ENCODE measurements at places on chromosomes 2 and 18.

DNA sequence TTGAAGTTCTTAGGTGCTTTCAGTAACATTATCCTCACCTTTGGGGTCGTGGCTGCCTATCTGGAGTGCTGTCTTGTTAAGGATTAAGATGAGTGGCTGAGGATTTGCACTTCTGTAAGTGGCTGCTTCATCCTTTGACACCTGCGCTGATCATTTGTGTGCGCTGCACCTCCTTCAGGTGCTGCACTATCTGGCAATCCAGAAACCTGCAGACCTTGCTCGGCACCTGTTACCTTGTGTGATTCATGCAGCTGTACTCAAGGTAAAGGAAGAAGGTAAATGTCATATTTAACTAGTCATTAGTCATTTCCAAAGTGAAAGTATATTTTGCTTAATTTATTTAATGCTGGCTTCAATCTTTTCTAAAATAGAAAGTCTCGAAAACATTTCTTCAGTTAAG is 110.3 kb downstream of the RAB3GAP1 start:
- ATAC-seq, result no peak

GRCh38 chr2:13227578-13227977 is 510.8 kb downstream of the TRIB2 start:
- no peak for ATAC-seq

DNA sequence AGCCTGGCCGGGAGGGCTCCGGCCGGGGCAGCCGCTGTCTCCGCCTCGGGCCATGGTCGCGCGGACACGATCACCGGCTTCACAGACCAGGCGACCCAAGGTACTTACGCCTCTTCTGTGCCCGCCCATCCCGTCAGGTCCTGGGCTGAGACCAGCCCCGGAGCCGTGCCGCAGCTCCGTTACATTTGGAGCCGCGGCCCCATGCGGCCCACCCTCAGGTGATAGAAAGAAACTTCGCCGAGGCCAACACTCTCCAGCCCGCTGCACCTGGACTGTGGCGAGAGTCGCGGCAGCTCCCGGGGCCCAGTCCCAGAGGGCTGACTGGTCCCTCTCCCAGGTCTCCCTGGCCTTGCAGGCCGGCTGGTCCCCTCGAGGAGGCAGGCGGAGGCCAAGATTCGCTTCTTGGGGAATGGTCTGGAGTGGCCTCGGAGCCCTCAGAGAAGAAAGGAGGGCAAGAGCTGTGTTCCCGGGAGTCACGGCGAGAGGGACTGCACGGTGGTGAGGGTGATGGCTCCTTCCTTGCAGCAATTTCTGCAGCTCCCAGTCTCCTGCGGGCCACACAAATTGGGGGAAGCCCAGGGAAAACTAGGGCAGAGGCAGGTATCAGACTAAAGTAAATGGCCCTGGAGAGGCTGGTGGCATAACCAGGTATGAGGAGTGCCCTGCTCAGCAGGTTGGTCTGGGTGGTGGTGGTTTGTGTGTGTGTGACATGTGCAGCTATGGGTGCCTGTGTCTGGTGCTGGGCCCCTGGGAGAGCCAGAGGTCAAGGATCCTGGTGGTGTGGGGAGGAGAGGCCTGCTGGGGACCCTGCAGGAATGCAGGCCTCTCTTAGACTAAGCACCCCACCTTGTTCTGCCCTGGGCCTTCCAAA is 822 bp downstream of the GDF7 start:
- no peak for ATAC-seq

GRCh38 chr2:196891136-196891535 is 35.4 kb downstream of the PGAP1 start:
- ATAC-seq, result no peak

GRCh38 chr2:101558740-101559525 is 84.0 kb upstream of the RFX8 start:
- ATAC-seq, result no peak

- ATAC-seq, result no peak
Measured at GRCh38 chr2:121052521-121052920, 232.5 kb downstream of the TFCP2L1 start.

- ATAC-seq, result no peak
Measured at GRCh38 chr2:217832987-217833386, 169.8 kb downstream of the TNS1 start.

- no peak for ATAC-seq
Measured at GRCh38 chr18:49968644-49969309, 155.4 kb upstream of the ACAA2 start.

DNA sequence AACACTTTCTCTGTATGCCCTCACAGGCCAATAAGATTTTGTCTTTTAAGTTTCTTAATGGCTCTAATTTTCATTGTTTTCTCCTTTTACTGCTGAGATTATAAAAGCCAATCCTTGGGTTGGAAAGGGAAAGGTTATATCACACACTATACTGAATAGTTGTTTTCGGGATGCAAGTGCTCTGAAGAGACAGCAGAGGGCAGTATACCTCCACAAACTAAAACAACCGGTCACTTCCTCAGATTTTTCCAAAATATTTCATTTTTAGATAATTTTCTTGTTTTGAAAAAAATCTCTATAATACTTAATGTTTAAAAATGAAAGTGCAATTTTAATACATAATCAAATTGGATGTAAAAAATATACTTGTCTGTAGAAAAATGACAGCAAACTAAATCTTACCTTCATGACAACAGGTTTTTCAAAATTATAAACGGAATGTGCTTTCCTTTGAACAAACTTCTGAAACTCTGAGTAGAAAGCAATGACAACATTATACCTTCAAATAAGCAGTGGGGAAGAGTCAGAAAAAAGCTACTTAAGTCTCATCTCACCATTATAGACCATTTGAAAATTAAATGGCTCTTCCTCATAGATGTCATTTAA is 82.7 kb downstream of the ORC4 start:
- peak; percentile 78 for ATAC-seq

DNA sequence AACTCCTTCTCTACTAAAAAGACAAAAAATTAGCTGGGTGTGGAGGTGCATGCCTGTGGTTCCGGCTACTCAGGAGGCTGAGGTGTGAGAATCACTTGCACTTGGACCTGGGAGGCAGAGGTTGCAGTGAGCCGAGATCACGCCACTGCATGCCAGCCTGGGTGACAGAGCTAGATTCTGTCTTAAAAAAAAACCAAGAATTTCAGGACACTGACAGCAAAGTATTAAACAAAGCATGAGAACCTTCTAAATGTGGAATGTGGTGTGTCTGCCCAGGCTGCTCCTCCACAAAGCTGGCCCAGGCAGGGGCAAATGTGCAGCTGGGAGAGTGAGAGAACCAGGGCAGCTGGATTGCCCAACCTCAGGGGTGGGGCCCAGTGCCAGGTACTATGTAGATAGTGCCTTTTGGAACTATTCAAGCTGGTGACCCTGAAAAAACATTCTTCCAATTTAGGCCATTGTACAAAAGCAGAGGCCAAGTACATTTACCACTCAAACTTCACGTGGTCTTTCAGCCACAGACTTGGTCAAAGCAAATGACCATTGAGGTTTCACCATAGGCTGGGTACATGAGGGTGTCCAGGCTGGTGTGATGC is 6.7 kb upstream of the UGT1A5 start:
- ATAC-seq, result no peak

GRCh38 chr2:196956069-196956468 is 29.6 kb upstream of the PGAP1 start:
- no peak for ATAC-seq

GRCh38 chr18:63376538-63376937 is 9.5 kb upstream of the KDSR start:
- no peak for ATAC-seq

- ATAC-seq, result peak; percentile 95
Measured at GRCh38 chr2:164606557-164606956, 14.7 kb downstream of the GRB14 start.

GRCh38 chr2:170157025-170157684 is 20.8 kb upstream of the MYO3B start:
- ATAC-seq, result no peak

- ATAC-seq, result peak; percentile 49
Measured at GRCh38 chr18:6509417-6509816, 94.7 kb upstream of the L3MBTL4 start.

- ATAC-seq, result no peak
Measured at GRCh38 chr2:69620870-69621269, 22.7 kb downstream of the AAK1 start.

GRCh38 chr2:138522556-138522955 is 21.0 kb downstream of the SPOPL start:
- ATAC-seq, result no peak

DNA sequence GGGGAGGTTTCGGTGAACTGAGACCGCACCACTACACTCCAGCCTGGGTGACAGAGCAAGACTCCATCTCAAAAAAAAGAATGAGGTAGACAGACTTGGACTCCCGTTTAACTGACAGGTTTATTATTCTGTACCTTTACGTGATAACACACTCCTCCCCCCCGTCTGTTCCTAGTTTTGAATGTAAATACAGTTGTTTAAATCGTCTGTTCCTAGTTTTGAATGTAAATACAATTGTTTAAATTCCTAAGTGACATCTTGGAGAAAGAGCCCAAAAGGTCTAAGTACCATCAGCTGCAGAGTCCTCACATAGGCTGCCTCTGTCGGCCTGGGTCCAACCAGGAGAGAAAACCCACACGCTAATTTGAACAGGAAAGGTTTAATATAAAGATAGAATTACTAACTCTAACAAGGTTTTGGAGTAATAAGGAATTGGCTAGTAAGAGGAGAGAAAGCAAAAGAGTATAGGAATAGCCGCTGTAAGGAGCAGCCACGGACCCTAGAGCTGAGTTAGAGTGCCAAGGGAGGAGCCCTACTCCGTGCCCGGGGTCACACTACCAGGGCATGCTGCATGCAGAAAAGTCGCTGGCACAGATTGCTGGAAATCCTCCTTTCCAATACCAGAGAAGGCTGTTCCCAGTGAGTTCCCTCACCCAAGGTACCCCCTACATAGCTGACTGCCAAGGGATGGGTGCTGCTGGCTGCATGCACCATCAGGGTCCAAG is 83.5 kb upstream of the RANBP2 start:
- ATAC-seq, result peak; percentile 14

DNA sequence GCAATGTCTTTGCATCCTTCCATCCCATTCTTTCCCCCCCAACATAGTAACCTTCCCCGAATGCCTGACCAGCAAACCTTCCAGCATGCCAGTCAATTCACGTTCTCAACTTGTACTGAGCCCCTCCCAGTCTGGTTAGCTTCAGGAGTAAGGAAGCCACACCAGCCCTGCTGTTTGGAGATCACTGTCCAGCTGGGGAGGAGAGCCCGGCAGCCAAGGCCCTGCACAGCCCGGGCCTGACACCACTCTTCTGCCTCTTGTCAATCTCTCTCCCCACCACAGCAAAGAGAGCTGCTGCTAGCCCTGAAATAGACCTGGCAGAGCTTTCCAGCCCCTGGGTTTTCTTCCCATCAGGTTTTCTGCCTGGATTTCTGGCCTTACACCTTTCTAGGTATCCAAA is 185.8 kb upstream of the ID2 start:
- no peak for ATAC-seq

- ATAC-seq, result no peak
Measured at GRCh38 chr2:119495948-119496347, 28.3 kb downstream of the SCTR start.

DNA sequence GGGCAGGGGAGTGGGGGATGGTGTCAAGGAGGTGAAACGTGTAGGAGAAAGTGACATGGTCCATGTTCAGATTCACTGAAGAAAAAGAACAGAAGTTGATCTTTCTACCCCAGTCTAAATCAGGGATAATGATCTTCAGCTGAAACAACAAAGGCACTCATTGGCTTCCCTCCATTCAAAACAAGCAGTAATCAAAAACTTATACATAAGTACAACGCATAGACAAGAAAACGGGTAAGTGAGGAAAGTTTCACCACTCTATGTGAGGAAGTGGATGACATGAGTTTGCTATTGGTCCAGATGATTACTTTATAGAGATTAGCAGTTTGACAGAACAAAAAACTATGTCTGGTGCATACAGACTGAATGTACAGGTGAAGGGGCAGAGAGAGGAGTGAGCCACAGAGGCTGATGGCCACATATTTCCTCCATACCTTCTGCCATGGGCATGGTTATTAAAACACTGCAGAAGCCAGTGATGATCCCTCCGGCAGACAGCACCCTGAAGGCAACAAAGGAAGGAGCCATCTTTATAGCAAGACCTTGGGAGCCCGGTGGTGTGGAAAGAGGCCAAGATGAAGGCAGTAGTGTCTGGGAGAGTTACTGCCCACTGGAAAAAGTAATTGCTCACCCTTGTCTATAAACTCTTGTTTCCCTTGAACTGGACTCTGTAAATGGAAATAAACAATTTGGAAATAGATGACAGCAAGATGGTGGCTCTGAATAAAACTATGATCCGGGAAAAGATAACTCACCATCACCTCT is 57.7 kb downstream of the SLC25A12 start:
- ATAC-seq, result no peak

DNA sequence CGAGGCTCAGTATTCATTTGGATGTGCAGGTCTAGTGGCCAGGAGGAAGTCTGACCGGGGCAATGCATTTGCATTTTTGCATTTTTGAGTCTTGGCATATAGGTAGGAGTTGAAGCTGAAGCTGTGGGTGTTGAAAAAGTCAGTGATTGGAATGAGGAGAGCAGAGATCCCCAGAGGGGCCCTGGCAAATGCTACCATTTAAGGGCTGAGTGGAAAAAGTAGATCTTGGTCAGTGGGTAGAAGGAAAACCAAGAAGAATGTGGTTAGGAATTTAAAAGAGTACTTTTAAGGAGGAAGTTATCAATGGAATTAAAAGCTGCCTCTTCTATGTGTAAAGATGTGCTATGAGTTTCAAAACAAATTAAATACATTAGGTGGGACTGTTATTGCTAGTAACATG is 143.0 kb downstream of the ZEB2 start:
- no peak for ATAC-seq

GRCh38 chr18:62713651-62714247 is 1.6 kb upstream of the PHLPP1 start:
- no peak for ATAC-seq

DNA sequence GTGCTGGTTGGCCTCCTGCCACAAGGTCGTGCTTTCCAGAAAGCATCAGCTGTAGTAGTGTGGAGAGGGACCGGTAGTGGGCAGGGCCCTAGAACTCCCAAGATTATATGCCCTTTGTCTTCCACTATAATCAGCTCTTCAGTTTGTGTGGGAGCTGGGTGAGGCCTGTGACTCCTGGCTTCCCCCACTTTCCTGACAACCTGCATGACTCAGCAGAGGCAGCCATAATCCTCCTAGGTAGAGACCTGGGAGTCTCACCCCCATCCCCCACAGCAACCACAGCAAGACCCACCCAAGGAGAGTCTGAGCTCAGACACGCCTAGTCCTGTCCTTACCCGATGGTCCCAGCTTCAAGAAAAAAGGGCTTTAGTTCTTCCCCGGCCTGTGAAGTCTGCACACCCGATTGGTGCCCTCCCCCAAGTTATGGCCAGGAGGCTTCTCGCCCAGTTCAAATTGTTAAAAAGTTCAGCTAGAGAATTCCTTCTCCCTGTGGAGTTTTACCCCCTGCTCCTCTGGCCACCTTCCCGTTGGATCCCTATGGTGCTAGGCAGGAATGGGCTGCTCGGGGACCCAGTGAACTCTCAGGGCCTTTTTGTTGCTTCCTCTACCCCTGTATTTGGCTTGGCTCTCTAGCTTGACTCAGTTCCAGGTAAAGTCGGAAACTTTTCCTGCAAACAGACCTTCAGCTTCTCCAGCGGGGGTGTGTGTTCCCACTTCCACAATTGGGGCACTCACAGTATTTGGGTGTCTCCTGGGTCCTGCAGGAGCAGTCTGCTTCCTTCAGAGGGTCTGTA is 57.8 kb upstream of the FAM237A start:
- no peak for ATAC-seq

- ATAC-seq, result no peak
Measured at GRCh38 chr2:240901986-240902614, 4.0 kb upstream of the CROCC2 start.

- ATAC-seq, result peak; percentile 96
Measured at GRCh38 chr2:23859983-23860382, 66.9 kb downstream of the ATAD2B start.

Measured in SK-N-SH treated with all-trans-retinoic acid at 6 μM for 48 hours (cell line).